ENCODE measurements at places on chromosomes 11 and 22.

DNA sequence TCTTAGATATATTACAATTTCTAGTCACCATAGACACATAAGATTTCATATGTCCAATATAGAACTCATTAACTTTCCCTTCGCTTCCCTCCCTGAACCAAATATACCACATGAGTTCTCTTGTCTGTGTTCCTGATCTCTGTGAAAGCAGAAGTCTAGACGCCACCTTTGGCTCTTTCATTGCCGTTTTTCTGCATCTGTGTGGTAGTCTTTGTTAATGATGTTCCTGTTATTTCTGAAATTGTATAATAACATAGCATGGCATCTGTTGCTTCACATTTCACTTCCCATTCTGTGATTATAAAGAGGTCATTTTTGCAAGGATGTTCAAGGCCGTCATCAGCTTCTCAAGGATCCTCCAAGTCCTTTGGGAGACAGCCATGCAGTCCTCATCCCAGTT is 58.5 kb downstream of the NCAM1 start:
- no peak for DNase-seq

- DNase-seq: no peak
Observed at GRCh38 chr11:68643585-68643984, 40.8 kb upstream of the GAL start.

- no peak for DNase-seq
Observed at GRCh38 chr11:123076484-123076883, 14.5 kb upstream of the HSPA8 start.

DNA sequence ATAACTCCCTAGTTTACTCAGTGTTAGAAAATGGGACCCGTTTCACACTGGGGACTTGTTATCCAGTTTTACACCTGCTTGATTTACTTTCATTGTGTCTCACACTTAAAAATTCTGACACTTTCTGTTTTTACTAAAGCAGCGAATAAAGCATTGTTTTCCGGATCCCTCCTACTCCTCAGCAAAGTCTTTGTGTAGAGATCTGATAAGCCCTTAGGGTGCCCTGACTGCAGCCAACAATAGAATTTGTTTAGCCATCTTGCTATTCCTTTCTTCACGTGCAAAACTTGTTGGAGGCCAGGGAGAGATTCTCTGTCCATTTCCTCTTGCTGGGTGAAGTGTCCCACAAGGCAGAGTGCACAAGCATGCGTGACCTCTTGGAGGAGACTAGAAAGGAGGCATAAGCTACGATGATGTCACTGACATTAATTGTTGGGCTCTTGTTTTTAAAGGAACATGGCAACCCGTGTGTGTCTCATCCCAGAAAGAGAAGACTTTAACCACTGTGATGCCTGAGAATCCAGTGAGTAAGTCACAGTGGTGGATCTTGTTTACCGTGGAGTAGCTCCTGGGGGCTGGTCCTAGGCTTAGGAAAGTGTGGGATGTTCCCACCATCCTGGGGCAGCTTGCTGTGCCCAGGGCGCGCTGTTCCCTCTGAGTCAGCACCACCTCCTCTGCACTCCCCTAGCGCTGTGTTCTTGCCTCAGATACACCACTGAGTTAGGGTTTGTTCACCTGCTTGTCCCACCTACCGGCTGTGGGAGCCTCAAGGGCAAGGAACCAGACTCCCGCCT is 27.7 kb downstream of the MICAL2 start:
- no peak for DNase-seq

Data from stimulated activated CD4-positive, alpha-beta T cell treated with anti-CD3 and anti-CD28 coated beads, TNF-alpha, amount 100 ng/mL, for 1 hour (primary cell).